Cortex of kidney (tissue), 1 donor: ENCODE measurements at places on chromosomes 11 and 22.

DNA sequence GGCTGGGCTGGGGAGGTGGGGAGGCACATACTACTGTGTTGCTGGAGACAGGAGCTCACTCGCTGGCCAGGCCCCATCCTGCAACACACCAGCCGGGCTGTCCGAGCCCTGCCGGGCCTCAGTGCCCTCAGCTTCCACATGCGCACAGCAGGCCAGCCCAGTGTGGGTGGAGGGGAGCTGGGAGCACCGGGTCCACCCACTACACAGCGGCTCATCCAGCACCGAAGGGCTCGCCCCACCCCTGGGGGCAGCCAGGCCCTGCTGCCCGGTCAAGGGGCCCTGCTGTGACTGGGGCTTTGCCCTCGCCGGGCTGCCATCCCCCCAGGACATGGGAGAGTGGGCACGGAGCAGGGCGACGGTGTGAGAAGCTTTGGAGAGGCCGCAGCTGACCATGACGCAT is 9.3 kb downstream of the TTLL8 start:
- no peak for DNase-seq

DNA sequence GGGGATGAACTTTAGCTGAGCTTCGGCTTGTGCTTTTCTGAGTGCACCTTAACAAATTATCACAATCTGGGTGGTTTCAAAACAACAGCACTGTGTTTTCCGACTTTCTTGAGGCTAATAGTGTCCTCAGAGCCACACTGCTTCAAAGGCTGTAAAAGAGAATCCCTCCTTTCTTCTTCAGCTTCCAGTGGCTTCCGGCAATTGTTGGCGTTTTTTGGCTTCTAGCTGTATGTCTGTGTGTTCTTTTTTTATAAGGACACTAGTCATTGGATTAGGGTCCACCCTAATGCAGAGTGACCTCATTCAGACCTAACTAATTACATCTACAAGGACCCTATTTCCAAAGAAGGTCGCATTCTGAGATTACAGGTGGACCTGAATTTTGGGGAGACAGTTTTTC is 30.6 kb downstream of the KIAA1671 start:
- DNase-seq = no peak

- DNase-seq = no peak
Observed at GRCh38 chr11:123504401-123504800, 74.3 kb downstream of the GRAMD1B start.

DNA sequence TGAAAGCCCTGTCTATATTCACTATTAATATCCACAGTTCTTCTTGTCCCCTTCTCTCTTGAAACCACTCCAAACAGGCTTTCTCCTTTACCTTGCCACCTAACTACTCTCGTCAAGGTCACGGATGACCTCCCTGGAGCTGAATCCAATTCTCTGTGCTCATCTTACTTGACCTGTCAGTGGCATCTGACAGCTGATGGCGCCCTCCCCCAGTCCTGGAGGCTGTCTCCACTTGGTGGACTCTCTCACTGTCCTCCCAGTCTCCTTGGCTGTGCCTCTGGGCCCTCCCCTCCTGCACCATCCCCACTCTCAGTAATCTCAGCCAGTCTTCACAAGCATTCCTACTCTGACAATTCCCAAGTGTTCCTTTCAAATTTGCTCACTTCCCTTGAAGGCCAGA is 8.7 kb downstream of the TNKS1BP1 start:
- DNase-seq = no peak

DNA sequence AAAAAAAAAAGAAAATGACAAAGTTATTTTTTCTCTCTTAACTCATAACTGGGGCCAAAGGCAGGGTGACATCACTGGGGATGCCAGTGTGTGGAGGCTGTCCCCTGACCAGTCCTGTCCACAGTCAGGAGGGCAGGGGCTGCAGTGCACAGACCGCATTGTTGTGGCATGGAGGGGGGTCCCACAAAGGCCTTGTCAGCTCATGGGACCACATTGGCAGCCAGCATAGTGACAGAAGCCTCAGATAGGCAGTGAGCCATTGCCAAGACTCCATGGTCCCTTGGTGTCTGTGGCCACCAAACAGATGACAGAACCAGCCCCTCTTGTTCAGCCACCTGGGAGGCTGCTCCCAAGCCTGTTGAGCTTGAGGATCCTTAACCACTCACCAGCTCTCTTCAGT is 4.1 kb downstream of the TMEM80 start:
- no peak for DNase-seq

GRCh38 chr11:119423509-119424254 is 710 bp upstream of the THY1 start:
- no peak for DNase-seq

DNA sequence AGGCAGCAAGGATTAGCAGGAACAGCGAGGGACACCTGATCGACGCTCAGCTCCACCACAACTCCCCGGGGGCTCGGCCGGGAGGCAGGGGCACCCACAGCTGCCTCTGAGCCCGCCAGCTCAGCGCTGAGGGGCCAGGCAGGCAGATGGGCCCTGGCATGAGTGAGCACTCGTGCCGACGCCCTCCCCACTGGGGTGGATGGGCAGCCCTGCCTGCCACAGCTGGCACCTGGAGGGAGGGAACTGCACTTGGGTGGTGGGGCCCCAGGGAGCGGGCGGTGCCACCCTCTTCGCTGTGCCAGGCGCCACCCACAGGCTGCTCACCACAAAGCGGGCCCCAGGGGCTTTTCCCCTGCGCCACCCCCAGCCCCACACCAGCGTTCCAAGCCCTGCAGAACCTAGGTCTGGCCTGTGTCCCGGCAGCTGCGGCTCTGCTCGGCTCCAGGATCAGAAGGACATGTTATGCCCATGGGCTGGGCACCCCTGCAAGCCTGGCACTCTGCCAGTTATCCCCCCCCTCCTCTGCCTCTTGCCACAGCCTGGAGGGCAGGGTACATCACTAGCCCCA is 28.8 kb downstream of the WNT7B start:
- DNase-seq = no peak

- DNase-seq = no peak
Observed at GRCh38 chr22:20423008-20423905, 14.4 kb downstream of the SCARF2 start.

DNA sequence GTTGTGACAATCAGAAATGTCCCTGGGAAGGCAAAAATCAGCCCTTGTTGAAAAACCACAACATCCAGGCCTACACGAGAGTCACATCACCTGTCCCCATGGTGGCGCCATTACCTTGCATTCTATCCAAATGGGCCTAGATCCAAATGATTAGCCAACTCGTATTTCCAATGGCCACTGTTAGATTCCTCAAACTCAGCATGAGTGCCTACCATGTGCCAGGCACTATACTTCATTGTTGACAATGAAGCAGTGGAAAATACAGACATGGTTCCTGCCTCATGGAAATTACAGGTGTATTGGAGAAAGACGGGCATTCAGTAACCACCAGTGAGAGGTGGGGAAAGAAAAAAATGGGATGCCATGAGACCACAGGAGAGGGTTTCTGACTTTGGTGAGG is 29.8 kb upstream of the CREB3L1 start:
- no peak for DNase-seq

- no peak for DNase-seq
Observed at GRCh38 chr22:44697423-44698141, 4.4 kb upstream of the PRR5 start.

GRCh38 chr22:22022255-22022840 is 39.8 kb upstream of the TOP3B start:
- no peak for DNase-seq
